Eye (tissue), 1 donor: ENCODE measurements at places on chromosomes 1 and 21.

GRCh38 chr1:208112401-208112800 lies 131.8 kb downstream of the PLXNA2 start:
- no peak for DNase-seq

- DNase-seq, result no peak
Observed at GRCh38 chr1:151435174-151435573, 24.1 kb downstream of the POGZ start.

DNA sequence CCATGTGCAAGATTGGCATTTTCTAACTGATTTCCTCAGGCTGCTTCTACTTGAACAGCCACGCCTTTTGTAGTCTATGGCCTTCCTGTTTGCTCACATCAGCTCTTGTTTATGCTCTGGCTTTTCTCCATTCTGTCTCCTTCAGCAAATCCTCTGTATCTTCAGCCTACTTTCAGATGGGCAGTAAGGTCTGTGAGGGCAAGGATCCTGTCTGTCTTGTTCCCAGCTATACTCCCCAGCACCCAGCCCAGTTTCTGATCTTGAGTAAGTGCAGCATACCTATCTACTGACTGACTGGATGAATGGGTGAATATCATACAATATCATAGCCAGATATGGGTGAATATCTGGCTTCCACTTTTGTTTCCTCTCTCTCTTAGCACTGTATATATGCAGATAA lies 438.1 kb downstream of the LMO4 start:
- no peak for DNase-seq

- DNase-seq, result no peak
Observed at GRCh38 chr1:182984138-182984537, 31.2 kb upstream of the SHCBP1L start.

- DNase-seq, result peak; percentile 63
Observed at GRCh38 chr1:100036718-100037655, 67.2 kb downstream of the SLC35A3 start.

- DNase-seq, result no peak
Observed at GRCh38 chr1:226104671-226105121, 42.2 kb downstream of the H3-3A start.

DNA sequence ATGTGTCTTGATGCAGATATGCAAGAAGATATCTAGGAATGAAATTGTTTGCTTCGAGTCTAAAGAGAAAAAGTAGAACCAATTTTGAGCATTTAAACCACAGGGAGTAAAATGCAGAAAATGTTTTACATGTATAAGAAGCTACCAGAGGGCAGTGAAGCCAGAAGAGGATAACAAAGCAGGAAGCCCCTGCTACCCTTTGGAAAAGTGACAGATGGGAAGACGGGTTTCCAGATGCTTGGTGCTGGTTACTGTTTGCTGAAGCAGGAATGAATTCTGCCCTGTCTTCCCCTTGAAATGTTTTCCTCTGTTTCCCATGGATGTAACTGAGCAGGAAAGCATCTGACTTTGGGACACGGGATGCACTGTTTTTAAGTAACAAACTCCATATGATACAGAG lies 822.2 kb downstream of the MRPL39 start:
- peak; percentile 24 for DNase-seq

DNA sequence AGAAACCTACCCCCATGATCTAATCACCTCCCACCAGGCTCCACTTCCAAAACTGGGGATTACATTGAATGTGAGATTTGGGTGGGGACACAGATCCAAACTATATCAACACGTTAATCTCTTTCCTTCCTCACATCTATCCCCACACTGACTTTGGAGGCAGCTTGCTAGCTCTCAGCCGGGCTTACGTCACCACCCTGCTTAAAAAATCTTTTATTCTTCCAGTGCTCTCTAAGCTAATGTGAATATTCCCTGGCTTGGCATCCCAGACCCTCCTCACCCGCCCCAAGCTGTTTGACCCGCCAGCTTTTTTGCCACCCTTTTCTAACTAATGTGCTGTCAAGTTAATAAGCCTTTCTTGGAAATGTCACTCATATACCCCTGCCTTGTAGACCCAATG lies 47.9 kb upstream of the CTPS1 start:
- no peak for DNase-seq

GRCh38 chr1:221867003-221867402 lies 125.1 kb upstream of the DUSP10 start:
- DNase-seq, result no peak

DNA sequence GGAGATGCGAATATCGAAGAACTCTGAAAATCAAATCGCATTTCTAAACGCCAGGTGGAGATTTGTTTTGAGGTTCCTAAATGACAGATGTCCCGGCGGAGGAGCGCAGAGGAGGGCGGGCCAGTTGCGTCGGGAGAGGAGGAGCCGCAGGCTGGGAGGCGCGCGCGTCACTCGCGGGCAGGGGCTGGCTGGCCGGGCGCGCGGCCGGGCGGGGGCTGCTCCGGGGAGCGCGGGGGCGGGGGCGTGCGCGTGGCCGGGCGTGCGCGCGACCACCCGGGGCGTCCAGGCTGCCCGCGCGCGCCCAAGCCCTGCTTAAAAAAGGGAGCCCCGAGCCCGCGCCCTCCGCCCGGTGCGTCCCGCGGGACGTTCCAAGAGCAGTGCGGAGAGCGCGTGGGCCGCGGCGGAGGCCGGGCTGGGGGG lies 47.3 kb downstream of the H3-3A start:
- peak; percentile 94 for DNase-seq

GRCh38 chr1:152940614-152941013 lies 6.4 kb upstream of the SPRR5 start:
- DNase-seq, result no peak

DNA sequence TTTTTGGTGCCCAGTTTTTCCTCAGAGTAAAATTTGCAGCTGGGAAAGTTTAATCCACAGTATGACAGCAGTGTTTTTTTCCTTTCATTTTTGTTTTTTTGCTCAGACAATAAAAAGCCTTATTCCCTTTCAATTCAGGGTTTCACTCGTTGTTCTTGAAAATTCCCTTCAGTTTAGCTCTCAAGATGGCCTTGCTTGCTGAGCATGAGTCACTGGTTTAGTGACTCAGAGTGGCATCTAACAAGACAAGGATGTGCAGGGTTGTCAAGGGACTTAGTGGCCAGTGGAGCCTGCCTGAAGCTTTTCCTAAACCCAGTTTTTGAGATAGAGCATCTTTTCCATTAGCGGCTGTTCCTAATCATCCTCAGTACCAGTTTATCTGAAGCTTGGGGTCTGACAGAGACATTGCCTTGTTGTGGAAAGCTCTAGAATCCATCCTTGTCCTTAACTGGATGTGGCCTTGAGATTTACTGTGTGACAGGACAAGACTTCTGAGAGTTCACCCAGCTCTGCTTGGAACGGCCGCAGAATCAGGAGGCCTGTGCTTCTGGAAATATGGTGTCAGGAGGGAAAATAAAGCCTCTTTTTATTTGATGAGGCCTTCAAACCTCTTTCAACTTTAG lies 48.4 kb upstream of the DNAJC6 start:
- DNase-seq, result no peak

GRCh38 chr1:151047925-151048644 lies 534 bp downstream of the C1orf56 start:
- peak; percentile 90 for DNase-seq

DNA sequence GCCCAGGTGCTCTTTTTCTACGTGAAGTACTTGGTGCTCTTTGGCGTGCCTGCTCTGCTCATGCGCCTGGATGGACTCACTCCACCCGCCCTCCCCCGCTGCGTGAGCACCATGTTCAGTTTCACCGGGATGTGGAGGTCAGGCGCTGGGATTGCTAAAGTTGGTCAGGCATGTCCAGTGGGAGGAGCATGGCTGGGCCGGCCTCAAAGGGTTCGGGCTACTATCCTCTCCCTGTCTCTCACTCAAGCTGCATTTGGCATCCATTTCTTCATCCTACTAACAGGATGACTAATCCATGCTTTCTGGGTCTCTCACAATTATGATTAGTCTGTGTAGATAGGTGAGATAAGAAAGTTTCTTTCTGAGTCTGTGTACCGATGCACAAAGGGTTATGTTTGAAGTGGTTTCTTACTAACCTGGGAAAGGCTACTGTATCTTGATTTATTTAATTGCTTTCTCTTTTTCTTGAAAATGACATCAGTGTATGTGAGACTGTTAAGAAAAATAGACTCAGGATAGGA lies 135.9 kb downstream of the HHAT start:
- DNase-seq, result no peak

- no peak for DNase-seq
Observed at GRCh38 chr1:110538921-110539320, 19.9 kb upstream of the KCNA10 start.

DNA sequence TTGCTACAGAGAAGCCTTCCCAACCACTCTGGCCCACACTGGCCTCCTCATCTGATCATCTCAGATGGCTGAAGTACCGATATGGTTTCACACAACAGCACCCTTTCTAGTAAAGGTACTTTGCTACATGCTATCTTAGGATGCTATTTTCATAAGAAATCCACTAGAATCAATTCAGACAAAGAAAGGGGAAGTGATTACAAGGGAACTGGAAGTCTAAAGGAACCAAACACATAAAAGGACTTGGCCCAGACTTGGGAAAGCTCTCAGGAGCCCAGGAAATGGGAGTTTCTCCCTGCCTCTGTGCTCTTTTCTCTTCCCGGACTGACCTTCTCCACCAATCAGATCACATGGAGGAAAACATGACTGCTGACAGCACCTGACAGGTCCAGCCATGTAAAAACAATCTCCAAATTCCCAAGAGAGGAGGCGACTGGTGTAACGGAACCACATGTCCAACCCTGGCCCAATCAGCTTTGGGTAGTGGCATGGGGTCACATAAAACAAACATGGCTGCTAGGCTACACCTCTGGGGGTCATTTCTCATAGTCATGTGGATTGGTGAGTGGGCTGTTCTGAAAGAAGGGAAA lies 12.7 kb upstream of the FOXE3 start:
- DNase-seq, result peak; percentile 78

GRCh38 chr1:7616076-7616832 lies 154.8 kb upstream of the VAMP3 start:
- DNase-seq, result peak; percentile 82

- peak; percentile 36 for DNase-seq
Observed at GRCh38 chr1:6353955-6354658, 39.5 kb downstream of the ACOT7 start.

- peak; percentile 93 for DNase-seq
Observed at GRCh38 chr1:208387908-208388811, 144.0 kb upstream of the PLXNA2 start.

DNA sequence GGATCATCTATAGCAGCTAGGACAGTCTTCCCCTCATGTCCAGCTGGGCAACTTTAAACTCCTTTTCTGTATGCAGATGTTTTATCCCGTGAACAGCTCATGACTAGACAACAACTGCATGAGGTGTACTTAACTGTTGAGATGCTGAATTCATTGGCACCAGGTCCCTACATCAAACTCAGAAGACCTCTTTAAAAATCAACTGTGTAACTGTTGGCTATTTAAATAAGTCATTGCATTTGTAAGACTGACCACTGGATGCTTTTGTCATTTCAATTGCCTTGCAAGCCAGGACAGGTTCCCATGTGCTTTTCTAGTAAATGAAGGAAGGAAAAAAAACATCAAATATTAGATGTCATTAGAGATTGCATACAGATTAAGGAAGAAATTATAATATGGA lies 28.3 kb upstream of the GORAB start:
- DNase-seq, result no peak

GRCh38 chr1:240909701-240910457 lies 297.9 kb upstream of the GREM2 start:
- no peak for DNase-seq

- no peak for DNase-seq
Observed at GRCh38 chr1:31509124-31510072, 66.9 kb upstream of the TINAGL1 start.

DNA sequence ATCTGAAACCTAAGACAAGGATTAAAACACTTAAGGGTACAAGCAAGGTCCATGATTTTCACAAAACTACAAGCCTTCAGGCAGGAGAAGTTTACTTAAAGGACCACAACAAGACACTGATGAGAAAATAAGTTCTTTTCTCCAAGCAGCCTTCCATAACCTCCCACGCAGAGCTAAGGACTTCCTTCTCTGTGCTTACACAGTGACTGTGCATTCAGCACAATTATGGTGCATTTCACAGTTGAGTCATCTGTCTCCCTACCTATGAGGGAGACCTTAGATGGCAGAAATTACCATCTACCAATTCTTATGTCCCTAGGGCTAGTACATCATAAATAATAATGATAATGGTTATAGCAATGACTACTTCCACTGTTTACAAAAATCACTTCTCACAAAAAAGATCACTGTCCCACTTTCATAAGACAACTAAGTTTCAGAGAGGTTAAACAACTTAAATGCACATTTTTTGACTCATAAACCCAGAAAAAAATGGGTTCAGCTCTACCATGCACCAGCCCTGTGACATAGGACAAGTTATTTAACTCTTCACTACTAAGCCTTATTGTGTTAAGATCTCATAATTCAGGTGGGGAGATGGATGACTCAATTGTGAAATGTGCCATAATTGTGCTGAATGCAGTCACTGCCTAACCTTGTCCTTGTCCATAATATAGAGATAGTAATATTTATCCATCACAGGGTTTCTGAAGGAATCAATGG lies 45.3 kb downstream of the TARBP1 start:
- no peak for DNase-seq

GRCh38 chr1:2314273-2314802 lies 77.0 kb downstream of the MORN1 start:
- DNase-seq, result peak; percentile 91
